ENCODE measurements at places on chromosomes 3 and 15. TPM values are rescaled to one million over a fixed set of nuclear protein-coding genes. Genes with fewer than 3 reads are reported as not detected.

IRAK2 gene
- 4.5 TPM for total RNA-seq

GRCh38 chr3:189184566-189184965 lies 12.8 kb downstream of the TPRG1 start:
- no peak for DNase-seq

GRCh38 chr3:131328721-131329120 lies 52.9 kb upstream of the NUDT16 start:
- no peak for DNase-seq

DNA sequence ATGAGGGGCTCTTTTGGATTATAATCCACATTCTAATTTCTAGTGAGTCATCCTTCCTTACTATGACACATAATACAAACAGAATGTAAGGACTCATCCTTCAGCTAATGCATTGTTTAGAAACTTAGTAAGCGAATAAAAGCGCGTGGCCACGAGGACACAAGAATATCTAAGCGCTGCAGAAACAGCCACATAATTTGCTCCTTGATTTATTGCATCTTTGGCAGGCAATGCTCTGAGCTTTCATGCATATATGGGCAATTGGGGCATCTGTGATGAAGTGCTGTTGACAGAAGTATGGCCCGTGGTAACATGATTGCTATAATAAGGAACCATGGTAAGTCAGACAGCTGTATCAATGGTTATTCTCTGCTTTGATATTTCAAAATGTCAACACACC lies 191.3 kb upstream of the ZNF385D start:
- no peak for DNase-seq

DNA sequence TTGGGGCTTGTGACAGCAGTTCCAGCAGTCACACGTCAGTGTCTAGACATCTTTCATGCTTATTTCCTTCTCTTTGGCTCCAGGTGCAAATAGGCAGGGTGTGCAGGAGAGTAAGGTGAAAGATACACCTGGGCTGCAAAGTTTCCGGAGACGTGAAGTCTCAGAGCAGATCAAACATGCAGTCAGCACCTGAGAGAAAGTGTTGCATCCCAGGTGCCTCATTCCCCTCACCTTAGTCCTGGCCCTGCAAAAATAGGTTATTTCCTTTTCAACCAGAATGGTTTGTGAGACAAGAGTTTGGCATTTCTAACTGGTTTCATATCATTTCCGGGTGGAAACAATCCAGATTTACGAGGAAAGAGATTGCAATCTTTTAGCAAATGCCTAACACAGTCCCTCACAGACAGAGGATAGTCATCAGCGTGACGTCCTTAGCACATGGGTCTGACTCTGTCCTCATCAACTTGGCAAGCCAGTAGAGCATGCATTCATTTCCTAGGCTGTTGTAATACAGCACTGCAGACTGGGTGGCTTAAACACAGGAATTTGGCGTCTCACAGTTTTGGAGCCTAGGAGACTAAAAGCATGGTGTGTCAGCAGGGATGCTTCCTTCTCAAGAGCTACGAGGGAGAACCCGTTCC lies 58.2 kb upstream of the ARRDC4 start:
- DNase-seq: no peak

- DNase-seq: no peak
These were observed 343.4 kb upstream of the ARPP21 start for GRCh38 chr3:35295906-35296305.

- DNase-seq: no peak
These were observed 54.8 kb downstream of the MYO9A start for GRCh38 chr15:72063186-72063585.

- DNase-seq: no peak
These were observed 62.0 kb upstream of the ST3GAL6 start for GRCh38 chr3:98701071-98701675.

DNA sequence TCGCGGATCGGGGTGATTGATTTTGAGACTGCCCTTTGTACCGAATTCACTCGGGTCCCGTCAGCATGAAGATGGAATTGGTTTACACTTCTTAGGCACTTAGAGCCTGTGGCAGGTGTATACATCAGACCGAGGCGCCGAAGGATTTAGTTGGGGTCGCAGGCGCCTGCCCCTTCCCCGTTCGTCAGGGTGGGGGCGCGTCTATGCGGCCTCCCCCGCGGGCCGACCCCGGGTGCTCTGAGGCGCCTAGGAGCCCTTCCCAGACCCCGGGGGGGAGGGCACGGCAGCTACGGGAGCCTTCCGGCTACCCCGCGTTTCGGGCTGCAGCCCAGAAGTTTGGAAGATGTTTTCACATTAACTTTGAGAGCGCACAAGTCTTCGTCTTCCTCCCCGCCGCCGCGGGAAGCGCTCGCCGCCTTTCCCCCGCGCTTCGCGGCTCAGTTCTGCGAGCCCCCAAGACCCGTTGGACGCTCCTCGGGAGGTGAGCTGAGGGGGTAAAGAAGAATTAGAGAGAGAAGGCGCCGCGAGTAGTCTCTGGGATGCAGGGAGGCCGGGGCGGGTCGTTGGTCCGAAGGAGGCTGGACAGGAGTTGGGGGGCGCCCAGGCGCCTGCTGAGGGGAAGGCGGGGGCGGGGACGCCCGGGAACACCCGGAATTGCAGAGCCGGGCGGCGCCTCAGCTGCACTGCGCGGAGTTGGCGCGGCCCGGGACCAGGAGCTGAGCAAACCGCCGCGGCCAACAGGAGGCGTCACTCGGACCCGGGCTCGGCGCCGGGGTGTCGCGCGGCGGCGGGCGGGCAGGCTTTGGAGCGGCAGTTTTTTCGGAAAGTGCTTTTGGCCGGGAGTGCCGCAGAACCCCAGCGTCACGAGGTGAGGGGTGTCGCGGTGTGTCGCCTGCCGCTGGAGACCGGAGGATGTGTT lies 780 bp downstream of the TIPARP start:
- DNase-seq: peak; percentile 63

DNA sequence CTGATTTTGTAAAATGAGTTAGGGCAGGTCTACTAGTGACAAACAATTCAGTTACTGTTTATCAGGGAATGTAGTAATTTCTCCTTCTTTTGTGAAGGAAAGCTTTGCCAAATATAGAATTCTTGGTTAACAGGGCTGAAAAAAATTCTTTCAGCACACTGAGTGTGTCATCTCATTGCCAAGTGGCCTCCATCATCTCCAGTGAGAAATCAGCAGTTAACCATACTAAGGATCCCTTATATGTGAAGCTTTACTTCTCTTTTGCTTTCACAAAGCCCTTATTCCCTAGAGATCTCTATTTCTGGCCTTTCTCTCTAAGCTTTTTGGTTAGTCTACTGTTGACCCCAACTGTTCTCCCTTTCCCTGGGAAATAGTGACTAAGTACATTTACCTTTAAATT lies 269.1 kb downstream of the SCAPER start:
- DNase-seq: no peak

ACP3 gene
- not detected for total RNA-seq

GALNT15 gene
- 2.7 TPM for total RNA-seq

CCDC14 gene
- 11.0 TPM for total RNA-seq

DNA sequence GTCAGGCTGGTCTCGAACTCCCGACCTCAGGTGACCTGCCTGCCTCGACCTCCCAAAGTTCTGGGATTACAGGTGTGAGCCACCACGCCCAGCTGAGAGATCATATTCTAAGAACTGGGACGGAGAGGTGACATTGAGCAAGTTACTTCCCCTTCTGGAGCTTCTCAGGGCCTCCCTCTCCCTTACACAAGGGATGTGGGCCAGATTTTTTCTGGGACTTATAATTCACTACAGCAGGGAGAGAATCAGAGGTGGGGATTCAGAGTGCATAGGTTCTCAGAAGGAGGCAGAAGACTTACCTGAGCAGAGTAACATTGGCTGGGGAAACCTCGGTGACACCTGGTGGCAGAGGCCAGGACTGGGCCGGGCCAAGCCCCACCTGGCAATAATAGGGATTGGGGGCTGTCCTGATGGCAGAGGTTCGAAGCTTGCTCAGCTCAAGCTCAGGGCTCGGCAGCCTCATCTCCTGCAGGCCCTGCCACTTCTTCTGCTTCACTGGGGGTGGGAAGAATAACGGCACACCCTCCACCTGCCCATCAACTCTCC lies 6.8 kb downstream of the LTK start:
- DNase-seq: no peak

REC114 gene
- total RNA-seq: not detected

PLSCR2 gene
- total RNA-seq: not detected

GRCh38 chr3:186099178-186099577 lies 9.7 kb downstream of the ETV5 start:
- DNase-seq: no peak

HDGFL3 gene
- total RNA-seq: 1.4 TPM

GRCh38 chr3:59374818-59375211 lies 325.0 kb upstream of the CFAP20DC start:
- DNase-seq: no peak

DNA sequence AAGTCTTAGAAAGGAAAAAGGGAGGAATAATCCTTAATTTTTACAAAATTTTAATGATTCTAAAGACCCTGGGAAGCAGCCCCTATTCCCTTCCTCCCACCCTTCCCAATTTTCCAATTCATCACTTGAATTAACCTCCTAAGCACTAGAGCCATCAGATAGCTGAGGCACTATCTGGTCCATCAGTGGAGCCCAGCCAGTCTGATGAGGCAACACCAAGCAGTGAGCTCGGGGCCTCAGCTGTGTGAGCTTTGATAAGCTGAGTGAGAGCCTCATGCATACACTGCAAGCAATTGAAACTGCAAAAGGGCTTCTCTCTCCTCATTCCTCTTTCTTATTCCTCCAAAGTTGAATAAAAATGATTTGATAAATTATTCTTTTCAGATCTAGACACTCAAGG lies 31.9 kb downstream of the TUSC7 start:
- DNase-seq: no peak

DNA sequence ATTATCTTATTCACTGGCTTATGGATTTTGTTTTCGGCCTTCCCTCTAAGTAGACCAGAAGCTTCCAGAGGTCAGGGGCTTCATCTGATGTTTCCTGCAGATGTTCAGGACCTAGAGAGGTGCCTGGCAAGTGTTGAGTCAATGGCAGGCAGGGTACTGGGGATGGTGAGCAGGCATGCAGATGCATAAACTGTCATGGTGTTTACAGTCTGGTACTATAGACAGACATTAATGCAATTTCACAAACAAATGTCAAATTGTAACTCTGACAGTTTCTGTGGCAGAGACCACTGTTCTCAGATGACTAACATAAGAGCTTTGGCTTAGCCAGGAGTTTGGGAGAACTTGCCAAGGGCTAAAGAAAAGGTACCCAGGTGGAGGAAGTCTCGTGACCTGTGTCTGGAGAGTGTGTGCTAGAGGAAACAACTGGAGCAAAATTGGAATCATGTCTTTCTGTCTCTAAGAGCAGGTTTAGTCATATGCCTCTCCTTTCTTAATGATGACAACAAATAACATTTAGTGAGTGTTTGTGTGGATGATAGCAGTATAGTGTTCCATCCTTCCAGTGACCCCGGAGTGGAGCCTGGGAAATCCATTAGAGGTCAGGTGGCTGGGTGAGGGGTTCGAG lies 53.7 kb upstream of the TRAK1 start:
- peak; percentile 8 for DNase-seq

- no peak for DNase-seq
These were observed 36.7 kb downstream of the MEGF11 start for GRCh38 chr15:66216806-66217205.

DNA sequence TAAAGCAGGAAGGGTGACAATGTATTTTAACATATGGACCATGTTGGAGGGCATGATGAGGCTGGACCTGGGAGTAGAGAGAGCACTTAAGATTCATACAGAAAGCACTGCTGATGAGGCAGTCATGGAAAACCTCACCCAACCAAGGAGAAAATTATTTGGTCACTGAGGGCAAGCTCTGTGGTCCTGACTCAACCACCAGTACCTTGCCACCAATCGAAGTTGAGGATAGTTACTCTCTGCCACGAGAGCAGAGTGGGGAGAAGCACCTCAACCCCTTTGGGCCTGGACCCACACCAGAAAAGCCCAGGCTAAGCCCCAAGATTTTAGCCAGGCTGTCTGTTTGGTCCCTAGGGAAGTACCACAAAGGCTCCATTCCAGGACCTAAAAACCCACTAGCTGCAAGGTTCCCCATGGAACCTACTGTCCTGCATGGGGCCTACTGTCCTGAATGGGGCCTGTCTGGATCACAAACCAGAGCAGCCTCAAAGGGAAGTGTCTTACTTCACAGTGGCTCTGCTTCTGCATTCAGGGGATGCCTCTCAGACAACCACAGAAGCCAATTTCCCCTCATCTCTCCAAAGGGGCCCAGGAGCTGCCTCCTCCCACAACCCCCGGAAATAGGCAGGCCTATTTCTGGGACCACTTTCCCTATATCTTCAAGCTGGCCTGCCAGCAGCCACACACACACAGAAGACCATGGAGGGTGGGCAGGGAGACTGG lies 4.2 kb downstream of the CCDC71 start:
- DNase-seq: no peak

GRCh38 chr3:134307425-134307824 lies 56.8 kb upstream of the RYK start:
- DNase-seq: no peak

DNA sequence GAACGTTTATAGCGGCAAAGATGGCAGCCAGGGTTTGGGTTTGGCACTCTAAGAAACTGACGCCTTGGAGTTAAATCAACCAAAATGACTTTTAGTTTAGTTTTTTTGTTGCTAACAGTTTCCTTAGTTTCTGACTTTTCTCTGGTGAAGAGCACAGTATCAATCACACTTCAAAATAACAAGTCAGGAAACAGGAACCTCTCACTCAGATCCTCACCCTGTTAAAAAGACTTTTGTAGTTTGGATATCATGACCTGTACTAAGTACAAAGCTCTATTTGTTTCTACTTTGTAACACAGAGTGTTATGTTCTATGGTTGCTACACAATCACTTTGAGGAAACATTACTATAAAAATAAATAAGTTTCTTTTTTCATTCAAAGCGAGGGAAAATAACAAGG lies 51.1 kb downstream of the ATP10A start:
- no peak for DNase-seq

GRCh38 chr3:153144779-153145178 lies 17.2 kb upstream of the RAP2B start:
- DNase-seq: no peak

DNA sequence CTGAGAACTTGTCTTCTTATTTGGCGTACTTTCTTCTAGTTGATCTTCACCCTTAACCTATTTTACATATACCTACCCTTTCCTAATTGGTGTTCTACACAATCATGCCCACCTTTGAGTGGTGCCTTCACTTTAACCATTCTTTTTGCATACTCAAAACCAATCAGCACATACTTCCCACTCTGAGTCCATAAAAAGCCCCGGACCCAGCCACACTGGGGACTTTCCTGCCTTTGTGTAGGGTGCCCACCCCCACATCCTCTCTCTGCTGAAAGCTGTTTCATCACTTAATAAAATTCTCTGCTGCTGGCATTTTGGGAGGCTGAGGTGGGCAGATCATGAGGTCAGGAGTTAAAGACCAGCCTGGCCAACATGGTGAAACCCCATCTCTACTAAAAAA lies 15.9 kb upstream of the CHST2 start:
- no peak for DNase-seq

Data from left lobe of liver (tissue), 2 donors.